ENCODE measurements at places on chromosomes 2 and 18.

GRCh38 chr2:211748339-211748738 lies 790.3 kb downstream of the ERBB4 start:
- no peak for DNase-seq

- DNase-seq: no peak
Observed at GRCh38 chr2:226059961-226060627, 660.6 kb downstream of the NYAP2 start.

DNA sequence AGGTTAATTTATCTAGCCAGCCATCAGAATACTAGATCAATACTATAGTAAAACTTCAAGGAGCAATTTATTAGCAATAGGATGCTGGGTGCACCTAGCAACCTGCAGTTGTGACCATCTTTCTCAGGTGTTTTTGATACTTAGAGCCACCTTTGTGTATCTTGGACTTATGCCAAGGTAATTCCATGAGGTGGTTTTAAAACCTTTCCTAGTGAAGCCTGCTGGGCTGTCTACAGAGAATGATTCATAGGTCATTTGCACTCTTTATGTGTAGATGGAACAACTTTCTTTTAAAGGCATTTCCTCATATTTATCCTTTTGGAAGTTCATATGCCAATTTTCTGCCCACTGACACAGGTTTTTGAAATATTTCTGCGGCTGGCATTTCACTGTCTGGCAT lies 1030.1 kb upstream of the POU3F3 start:
- DNase-seq: no peak

DNA sequence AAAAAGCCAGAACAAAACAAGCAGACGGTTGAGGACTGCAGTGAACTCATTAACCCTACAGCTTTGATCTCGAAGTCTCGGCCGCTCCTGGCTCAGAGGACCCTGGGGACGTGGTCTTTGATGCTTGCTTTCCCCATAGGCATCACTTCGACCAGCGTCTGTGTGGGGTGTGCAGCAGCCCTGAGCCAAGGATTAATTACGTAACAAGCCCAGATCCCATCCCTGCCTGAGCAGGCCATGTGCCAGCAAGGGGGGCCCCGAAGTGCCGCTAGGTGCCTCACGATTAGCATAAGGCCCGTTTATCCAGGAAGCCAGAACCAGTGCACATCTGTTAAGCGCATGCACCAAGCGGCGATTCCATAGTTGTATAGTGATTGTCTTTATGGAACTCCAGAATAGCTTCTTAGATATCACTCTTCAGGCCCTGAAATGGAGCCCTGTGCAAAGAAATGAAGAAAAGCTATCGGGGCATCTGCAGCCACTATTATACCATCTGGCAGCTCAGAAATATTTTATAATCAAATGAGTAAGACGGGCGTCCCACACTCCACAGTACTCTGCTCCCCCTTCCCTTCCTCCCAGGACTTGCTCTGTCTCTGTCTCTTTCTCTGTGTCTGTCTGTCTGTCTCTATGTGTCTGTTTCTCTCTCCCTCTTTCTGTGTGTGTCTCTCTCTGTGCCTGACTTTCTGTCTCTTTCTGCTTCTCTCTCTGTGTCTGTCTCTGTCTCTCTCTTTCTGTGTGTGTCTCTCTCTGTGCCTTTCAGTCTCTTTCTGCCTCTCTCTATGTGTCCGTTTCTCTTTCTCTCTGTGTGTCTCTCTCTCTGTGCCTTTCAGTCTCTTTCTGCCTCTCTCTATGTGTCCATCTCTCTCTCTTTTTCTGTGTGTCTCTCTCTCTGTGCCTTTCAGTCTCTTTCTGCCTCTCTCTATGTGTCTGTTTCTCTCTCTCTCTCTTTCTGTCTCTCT lies 41.7 kb downstream of the HPCAL1 start:
- DNase-seq: peak; percentile 21

GRCh38 chr2:30888852-30889409 lies 81.7 kb upstream of the CAPN13 start:
- no peak for DNase-seq

GRCh38 chr2:12896318-12896982 lies 179.7 kb downstream of the TRIB2 start:
- no peak for DNase-seq

- no peak for DNase-seq
Observed at GRCh38 chr2:138762533-138762932, 17.7 kb downstream of the NXPH2 start.

DNA sequence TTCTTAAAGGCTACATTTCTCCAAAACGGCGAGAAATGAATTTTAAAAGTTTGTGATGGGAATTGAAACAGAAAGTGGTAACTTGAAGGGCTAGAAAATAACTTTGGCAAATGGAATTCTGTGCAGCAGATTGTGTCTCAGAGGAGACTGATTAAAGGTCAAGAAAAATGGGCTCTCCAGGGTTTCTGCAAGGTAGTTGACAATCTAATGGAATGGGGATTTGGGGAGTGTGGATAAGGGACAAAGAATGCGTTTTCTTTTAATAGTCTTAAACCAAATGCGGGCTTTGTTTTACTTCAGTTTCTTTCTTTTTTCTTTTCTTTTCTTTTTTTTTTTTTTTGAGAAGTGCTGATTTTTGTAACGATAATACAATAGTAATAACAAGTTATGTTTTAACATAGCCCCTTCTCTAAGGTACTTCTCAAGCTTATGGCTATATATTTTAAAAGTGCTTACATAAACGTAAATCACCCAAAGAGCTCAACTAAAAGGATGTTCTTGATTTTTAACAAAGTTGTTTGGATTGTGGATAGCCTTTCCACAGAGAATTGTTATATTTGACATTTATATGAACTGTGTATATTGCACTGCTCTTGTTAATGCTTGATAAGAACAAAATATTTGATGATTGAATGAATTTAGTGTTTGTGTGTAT lies 36.6 kb downstream of the CAMKMT start:
- no peak for DNase-seq

Measured in fibroblast of skin of right quadriceps (primary cell).